ENCODE measurements at places on chromosomes 5 and 9.
A peak's percentile ranks its signal among the peaks of the same experiment; 100 is the strongest.

DNA sequence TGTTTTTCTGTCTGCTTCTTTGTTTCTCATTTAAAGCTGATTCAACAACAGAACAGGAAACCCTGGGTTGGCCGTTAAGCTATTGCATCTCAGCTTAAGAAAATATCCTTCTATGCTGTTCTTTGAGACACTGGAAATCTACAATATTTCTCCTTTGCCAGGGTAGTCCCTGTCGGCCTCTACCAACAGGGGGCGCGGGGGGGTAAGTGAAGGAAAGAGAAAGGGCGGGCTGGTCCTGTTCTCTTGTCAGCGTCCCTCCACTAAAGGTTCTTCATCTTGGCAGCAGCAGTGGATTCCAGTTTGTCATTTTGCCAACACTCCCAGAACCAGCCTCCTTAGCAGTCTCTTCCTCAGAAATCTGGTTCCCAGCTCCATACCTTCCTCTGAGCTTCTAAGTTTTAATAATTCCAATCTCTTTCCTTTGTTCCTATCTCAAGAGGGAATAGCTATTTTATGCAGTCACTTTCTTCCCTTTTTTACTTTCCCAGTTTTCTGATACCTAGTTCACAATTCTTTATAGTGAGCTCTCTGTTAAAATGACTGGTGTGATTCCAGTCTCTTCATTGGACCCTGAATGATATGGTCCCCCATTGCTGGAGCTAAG, 222.3 kb downstream of the GLIS3 start:
- DNase-seq: peak; percentile 81

- DNase-seq: no peak
Measured at GRCh38 chr9:116905171-116905588, 218.1 kb downstream of the TRIM32 start.

GRCh38 chr5:138243794-138244193, 30.6 kb downstream of the GFRA3 start:
- no peak for DNase-seq

GRCh38 chr9:22060831-22061383, 51.8 kb upstream of the CDKN2B start:
- no peak for DNase-seq
